ENCODE measurements at places on chromosomes 13 and 19.
A peak's percentile ranks its signal among the peaks of the same experiment; 100 is the strongest.

DNA sequence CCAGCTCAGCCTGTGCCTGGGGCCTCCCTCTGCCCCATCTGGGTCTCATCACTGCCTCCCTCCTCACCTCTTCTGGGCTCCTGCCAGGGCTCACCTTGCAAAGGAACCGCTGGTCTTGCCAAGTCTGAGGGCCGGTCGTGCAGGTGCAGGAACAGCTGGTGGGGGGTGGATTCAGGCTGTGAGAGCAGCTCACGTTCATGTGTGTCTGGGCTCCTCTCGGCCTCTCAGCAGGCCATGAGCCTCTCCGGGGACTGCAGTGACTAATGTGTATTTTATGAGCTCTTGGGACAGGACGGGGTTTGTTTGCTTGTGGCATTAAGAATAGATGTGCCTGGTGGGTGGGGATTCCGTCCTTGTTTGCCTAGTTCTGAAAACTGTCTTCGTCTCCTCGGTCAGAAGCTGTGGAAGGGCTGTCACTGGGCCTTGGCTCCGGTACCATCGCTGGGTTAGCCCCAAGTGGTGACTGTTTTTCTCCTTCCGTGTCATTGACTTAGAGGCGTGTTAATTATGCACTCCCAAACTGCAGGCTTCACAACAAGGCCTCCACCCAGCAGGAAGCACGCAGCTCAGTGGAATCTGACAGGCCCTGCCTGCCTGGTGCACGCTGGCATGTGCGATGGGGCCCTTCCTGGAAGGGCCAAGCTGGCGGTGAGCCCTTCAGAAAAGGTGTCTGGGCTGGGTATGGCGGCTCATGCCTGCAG lies 77.6 kb downstream of the KDM4B start:
- DNase-seq: peak; percentile 78

DNA sequence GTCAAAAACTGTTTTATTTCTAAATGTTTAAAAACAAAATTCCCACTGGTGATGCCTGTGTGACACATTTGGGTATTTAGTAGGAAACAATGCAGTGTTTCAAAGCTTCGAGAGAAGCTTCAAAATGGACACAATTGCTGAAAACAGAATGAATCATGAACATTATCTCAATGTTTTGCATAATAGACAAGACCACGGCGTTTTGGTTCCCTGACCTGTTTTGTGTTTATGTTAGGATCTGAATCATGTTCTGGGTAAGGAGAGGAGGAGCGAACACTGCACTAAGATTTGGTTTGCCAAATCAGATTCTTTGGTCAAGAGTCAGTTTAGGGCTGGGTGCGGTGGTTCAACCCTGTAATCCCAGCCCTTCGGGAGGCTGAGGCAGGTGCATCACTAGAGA lies 42.2 kb downstream of the IFT88 start:
- no peak for DNase-seq

DNA sequence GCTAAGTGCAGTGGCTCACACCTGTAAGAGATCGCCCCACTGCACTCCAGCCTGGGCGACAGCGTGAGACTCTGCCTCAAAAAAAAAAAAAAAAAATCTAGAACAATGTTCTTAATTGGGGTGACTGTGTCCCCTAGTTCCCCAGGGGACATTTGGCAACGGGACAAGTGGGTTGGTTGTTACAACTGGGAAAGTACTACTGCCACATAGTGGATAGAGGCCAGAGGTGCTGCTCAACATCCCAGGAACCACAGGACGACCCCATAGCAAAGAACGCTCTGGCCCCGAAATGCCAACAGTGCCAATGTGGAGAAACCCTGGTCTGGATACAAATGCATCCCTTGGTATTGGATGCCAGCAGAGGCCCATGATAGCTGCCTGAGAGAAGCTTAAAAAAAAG lies 11.8 kb downstream of the NLRP12 start:
- no peak for DNase-seq

GRCh38 chr19:5665781-5666513 lies 14.4 kb downstream of the MICOS13 start:
- DNase-seq: peak; percentile 88

DNA sequence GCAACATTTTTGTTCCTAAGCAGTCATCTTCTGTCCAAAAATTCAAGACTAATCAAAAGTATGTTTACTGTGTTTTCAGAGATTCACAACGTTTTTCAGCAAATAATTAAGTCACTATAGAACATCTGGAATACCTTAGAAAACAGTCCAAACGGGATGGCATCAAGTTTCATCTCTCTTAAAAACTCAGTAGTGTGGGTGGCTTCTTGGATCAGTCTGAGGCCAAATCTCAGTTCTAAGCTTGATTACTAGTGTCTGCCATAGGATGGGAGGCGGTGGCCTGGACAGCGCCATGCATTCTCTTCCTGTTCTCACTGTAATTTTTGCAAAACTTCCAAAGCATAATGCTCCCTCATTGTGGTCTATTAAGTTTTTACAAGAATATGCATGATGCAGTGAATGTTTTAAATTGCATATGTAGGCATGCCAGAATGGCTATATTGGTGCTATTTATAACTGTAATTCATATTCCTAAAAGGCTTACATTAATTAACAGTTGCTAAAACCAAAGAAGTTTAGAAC lies 37.1 kb downstream of the ANKRD10 start:
- DNase-seq: no peak

GRCh38 chr13:37113534-37113933 lies 8.1 kb upstream of the CSNK1A1L start:
- no peak for DNase-seq

DNA sequence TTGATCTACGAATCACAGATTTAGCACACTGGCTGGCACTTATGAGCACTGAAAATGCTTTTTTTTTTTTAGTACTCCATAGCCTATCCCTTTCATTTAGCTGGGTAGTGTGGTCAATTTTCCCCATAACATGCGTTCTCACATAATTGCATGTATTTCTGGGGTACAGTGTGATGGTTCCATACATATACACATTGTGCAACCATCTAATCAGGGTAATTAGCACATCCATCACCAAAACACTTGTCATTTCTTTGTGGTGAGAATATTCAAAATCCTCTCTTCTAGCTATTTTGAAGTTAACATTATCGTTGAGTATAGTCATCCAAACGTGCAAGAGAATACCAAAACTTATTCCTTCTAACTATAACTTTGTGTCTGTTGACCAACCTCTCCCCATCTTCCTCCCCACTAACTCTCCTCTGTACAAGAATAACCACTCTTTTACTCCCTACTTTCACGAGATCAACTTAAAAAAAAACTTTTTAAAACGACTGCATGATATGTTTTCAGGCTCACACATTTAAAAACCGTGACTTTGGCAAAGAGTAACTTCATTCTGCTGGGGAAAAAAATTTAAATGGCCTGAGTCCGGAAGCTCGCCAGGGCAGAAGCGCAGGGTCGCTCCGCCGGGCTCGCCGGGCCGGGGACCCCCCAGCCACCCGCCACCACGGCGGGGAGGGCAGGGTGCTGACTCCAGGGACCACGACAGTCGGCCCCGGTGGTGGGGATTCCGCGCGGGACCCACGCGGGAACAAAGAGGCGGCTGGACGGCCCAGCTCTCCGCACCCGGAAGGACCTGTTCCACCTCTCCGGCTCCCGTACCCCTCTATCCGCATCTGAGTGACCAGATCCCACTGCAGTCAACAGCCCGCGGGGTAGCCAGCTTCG lies 868 bp upstream of the UBAC2 start:
- DNase-seq: no peak

DNA sequence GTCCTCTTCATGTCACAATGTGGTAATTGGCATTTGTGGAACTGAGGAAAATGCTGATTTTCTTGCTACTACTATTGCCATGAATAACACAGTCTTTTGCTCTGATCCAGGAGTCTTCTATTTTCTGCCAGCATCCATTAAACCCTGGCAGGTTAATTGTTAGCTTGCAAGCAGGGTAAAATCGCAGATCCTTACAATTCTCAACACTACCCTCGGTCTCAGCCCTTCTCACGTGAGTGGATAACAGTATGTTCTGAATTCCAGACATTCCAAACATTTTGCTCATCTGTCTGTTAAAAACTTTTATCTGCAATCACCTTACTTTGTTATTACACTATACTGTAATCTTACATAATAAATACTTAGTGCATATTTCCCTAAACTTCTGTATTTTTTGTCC lies 251.3 kb upstream of the ATXN8OS start:
- peak; percentile 85 for DNase-seq

GRCh38 chr19:5913739-5914357 lies at the start of gene CAPS:
Gene CAPS (plus strand): TSS chr19:5914254. CDS start chr19:5914407, 153 bp downstream.
- DNase-seq: peak; percentile 91

GRCh38 chr13:106151056-106151699 lies 384.3 kb downstream of the EFNB2 start:
- DNase-seq: peak; percentile 97

GRCh38 chr19:4088975-4089374 lies 22.3 kb upstream of the ZBTB7A start:
- DNase-seq: no peak
